ENCODE measurements at places on chromosomes 11 and 22. TPM values are rescaled to one million over a fixed set of nuclear protein-coding genes. Genes with fewer than 3 reads are reported as not detected.

PRRG4 gene
- 0.76 TPM for total RNA-seq

APOBEC3G gene
- total RNA-seq: 137 TPM

HEPHL1 gene
- not detected for total RNA-seq

MS4A12 gene
- total RNA-seq: not detected

NLRP14 gene
- not detected for total RNA-seq

BTBD18 gene
- total RNA-seq: not detected

MSANTD2 gene
- 12.0 TPM for total RNA-seq

POLR2L gene
- total RNA-seq: 151 TPM

SLC29A2 gene
- 12.1 TPM for total RNA-seq

DEFB131B gene
- not detected for total RNA-seq

FAM180B gene
- not detected for total RNA-seq

ISX gene
- total RNA-seq: not detected

TIMP3 gene
- total RNA-seq: 0.48 TPM

XKR3 gene
- total RNA-seq: not detected

MUC2 gene
- total RNA-seq: not detected

Measured in activated CD8-positive, alpha-beta memory T cell treated with anti-CD3 and anti-CD28 coated beads for 36 hours (primary cell).